ENCODE measurements at places on chromosomes 13 and 19.

DNA sequence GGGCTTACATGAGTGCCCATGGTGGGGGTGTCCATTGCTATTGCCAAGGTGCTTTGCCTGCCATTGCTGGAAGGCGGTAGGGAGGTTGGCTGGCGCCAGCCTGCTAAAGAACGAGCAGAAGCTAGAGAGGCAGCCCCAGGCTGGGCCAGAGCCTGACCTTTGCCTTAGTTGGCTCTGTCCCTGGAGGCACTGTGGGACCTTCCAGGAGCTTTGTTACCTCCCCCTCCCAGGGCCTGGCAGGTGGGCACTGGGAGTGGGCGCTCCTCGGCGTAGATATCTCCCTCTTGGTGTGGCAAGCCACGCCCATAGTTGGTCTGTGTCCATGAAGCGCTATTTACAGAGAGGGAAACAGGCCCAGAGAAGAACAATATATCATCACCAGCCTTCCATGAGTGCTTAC lies 2.3 kb upstream of the SLC25A42 start:
- DNase-seq, result no peak

- DNase-seq, result no peak
Measured at GRCh38 chr13:98328511-98328910, 151.4 kb upstream of the RNF113B start.

DNA sequence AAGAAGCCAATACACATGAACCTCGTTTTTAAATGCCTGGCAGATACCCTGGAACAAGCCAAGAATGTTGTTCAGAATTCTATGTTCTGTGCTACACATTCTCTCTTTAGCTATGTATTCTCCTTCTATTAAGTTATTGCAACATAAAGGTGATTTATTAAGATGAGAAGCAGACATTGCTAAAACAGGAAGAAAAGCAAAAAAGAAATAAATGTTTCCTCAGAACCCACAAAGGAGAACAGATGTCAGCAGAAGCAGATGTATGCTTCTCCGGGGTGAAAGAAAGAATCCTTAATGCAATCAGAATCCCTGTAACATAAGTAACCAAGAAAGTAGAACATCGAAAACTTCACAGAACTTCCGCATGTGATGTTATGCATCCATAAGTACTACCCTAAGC lies 302.9 kb downstream of the DCT start:
- DNase-seq, result peak; percentile 65

DNA sequence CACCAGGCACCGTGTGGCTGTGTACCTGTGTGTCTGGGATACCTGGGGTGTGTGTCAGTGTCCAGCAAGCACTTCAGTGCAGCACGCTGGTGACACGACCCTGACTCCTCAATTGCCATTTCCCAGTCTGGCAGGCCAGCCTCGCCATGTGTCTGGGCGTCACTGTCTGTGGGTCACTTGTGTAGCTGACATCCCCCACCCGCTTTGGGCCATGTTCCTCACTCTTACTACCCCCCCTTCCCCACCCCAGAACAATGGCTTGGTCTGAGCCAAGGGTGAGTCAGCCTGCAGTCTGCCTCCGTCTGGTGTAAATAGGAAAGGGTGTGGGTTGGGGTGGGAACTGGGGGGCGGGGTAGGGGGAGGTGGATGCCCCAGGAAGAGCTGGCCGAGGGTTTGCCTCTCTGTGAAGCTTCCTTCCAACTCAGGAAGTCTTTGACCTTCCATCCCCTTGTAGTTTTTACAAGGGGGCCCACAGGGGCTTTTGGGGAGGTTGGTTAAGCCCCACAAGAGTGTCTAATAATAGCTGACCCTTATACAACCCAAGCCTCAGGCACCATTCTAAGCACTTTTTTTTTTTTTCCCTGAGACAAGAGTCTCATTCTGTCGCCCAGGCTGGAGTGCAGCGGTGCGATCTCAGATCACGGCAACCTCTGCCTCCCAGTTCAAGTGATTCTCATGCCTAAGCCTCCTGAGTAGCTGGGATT lies 17.6 kb downstream of the NOVA2 start:
- DNase-seq, result no peak

DNA sequence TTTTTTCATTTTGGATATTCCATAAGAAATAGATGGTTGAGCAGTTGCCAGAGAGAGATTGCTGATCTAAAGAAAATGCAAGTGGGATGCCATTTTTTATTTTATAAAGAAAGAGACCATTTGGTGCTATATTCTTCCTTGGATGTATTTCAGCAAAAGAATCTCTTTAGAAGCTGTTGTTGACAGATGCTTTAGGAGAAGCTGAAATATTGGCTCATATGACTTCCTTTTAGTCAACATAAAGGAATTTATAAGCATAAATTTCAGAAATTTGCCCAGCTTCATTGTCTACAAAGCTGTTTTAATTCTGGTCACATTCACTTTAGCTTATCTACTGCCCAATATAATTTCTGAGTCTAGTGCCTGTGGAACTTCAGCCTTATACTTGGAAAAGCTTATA lies 36.9 kb downstream of the POLR1D start:
- peak; percentile 61 for DNase-seq

DNA sequence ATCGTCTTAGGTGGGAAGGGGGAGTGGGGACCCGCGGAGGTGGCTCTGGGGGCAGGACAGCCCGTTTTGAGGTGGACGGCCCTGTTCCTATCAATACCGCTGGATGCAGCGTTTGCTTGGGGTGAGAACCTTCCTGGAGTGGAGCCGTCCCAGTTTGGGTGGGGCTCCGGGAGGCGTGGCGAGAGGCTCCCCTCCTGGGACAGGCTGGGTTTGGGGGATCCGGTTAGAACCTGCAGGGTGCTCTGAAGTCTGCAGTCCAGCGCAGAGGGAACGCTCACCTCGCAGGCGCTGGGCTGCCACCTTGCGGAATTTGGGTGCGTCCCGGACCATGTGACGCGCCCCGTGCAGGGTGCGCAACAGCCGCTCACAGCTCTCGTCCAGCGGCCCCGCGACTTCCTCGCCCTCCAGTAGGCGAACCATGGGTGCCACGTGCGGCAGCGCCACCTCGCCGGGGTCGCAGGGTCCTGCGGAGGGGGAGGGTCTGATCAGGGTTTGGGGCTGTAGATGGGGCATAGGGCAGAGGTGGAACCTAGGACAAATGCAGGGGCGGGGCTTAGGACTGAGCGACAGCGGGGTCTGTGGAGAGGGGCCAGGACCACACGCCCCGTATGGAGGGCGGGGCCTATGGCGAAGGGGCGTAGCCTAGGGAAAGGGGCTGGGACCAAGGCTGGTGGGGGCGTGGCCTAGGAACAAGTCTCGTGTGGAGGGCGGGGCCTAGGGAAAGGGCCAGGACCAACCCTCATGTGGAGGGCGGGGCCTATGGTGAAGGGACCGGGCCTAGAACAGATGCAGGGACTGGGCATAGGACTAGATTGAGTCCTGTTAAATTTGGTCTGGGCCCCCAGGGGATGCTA lies 13.8 kb downstream of the SH2D3A start:
- DNase-seq, result peak; percentile 51

DNA sequence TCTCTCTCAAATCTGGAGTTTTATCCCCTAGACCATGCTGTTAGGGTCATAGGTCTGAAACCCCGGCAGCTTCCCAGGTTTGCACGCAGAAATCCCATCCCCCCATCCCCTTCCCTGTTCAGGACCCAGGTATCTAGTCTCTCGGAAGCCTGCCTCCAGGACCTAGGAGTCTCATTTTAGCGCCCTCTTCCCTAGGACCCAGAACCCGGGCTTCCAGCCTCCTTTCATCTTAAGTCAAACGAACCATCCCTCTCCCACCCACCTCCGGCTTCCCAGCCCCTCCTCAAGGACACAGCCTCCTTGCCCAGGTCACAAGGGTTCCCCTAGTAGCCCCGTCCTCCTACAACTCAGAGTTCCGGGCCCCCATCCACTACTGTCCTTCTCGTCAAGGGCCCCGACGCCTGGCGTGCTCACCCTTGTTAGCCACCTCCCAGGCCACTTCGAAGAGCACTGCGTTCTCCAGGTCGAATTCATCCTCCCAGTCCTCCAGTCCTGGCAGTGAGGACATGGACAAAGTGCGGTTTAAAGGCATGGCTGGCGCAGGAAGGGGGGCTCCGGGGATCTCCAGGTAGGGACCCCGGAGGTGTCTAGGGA lies 431 bp downstream of the GYS1 start:
- DNase-seq, result no peak

GRCh38 chr13:75804605-75805004 lies 168.5 kb downstream of the LMO7 start:
- no peak for DNase-seq

- DNase-seq, result no peak
Measured at GRCh38 chr13:106078191-106078590, 457.3 kb downstream of the EFNB2 start.

DNA sequence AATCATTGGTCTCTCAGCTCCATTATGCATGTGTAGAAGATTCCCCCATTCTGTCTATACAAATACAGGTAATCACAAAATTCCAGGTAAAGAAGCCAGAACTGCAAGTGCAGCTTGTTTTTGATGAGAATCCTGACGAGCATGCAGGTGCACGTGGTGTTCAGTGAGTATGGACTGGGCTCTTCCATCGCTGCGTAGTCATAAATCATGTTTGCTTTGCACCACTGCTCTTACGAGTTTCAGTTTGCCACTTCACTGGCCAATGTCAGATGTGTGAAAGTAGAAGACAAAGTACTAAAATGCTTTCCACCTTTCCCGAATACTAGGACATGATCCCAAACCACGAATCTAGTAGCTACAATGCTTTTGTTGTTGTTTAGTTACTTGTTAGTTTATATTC lies 390.7 kb downstream of the LIG4 start:
- no peak for DNase-seq

GRCh38 chr19:18999896-19000620 lies 33.3 kb downstream of the SUGP2 start:
- peak; percentile 11 for DNase-seq

DNA sequence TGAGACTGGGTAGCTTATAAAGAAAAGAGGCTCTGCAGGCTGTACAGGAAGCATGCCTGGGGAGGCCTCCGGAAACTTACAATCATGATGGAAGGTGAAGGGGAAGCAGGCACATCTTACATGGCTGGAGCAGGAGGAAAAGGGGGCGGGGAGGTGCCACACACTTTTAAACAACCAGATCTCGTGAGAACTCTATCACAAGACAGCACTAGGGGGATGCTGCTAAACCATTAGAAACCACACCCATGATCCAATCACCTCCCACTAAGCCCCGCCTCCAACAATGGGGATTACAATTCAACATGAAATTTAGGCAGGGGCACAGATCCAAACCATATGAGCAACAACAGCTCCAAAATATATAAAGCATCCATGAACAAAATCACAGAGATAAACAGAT lies 46.5 kb upstream of the GTF2F2 start:
- no peak for DNase-seq

DNA sequence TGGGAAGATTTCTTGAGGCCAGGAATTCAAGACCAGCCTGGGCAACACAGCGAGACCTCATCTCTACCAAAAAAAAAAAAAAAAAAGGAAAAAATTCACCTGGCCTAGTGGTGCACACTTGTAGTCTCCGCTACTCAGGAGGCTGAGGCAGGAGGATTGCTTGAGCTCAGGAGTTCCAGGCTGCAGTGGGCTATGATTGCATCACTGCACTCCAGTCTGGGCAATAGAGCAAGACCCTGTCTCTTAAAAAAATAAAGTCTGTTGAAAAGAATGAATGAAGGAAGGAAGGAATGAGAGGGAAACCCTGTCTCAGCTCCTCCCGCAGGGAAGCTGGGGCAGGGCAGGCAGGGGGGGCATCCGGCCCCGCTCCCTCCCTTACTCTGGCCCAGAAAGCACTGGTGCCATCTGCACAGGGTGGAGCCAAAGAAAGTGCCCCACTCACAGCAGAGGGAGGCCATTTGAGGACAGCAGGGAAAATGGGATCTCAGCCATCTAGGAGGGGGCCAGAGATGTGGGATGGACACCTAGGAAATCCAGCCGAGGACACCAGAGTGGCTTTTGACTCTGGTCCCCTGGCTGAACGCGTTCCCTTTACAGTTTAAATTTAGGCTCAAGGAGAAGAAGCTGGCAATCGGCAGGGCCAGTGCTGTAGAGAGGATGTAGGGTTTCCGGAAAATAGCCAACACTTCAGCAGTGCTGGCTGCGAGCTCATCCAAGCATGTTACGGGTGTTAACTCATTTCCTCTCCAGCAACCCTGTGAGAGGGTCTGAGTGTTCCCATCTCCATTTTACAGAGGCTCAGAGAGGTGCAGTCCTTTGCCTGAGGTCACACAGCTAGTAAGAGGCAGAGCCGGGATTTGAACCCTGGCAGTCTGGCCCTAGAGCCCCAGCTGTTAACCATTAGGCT lies 3.6 kb upstream of the HPN start:
- peak; percentile 56 for DNase-seq

- no peak for DNase-seq
Measured at GRCh38 chr19:6480848-6481415, 655 bp downstream of the DENND1C start.

GRCh38 chr19:13011653-13012389 lies 16.5 kb downstream of the NFIX start:
- DNase-seq, result no peak

DNA sequence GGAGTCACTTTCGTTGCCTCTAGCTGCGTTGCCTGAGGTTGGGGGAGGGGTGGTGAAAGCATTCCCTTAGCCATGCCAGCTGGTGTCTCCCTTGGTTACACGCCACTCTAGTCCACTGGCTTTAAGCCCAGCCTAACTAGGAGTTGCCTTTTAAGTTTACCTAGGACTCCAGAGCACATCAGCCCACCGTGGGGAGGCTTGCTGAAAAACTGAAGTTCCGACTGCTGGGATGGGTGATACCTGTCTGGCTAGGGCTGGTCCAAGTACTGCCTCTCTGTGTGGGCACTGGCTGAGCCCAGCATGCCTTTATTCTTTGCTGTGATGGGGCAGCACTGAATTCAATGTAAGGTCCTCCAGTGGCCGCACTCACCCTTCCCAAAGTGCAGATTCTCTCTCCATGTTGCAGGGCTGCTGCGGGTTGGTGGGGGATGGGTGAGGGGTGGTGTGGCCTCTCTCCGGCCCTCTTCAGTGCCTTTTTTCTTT lies 11.8 kb upstream of the CEACAM1 start:
- DNase-seq, result no peak

Measured in AG10803 (cell line).